Muscle of arm (tissue), 14 donors: ENCODE measurements at places on chromosomes 7 and 10. TPM values are rescaled to one million over a fixed set of nuclear protein-coding genes. Genes with fewer than 3 reads are reported as not detected.

DNA sequence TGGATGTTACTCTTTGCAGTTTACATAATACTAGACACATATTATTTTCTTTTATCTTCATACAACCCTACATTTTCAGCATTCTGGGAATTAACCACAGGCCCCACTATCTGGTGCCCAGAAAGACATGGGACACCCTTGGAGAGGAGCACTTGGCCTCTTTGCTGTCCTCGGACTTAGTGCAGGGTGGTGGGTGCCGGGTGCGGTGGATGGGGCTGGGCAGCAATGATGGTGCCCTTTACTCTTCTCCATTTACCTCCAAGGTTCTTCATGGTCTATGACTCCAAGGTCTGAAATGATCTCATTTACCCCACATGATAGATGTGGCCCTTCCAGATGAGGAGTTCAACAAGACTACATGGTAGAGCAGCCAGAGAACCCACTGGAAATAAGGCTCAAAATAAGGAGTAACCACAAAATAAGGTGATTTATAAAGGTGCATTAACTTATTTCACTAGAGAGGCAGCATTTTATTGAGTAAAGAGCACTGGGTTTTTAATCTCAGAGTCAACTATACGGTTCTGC lies 56.2 kb upstream of the IGFBP3 start:
- no peak for DNase-seq

GRCh38 chr10:53754596-53755250 lies 982.1 kb upstream of the MBL2 start:
- no peak for DNase-seq

GRCh38 chr7:26011039-26011696 lies 140.8 kb upstream of the NFE2L3 start:
- DNase-seq: no peak

DNA sequence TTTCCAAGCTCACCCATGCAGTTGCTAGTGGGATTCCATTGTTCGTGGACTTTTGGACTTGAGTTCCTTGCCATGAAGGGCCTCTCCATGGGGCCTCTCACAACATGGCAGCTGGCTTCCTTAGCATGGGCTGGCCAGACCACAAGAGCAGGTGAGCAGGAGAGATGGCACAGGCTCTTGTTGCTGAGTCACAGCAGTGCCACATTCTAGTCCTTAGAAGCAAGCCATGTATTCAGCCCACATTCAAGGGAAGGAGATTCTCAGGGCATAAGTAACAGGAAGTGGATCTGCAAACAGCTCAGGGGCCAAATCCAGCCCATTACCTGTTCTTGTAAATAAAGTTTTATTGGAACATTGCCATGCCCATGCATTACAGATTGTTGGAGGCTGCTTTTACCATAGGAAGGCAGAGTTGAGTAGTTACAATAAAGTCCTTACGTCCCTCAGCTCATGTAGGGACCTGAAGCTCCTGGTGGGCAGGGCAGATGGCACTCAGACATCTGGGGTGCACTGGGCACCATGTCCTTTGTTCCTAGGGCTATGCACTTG lies 481.5 kb upstream of the FOXK1 start:
- DNase-seq: no peak

DNA sequence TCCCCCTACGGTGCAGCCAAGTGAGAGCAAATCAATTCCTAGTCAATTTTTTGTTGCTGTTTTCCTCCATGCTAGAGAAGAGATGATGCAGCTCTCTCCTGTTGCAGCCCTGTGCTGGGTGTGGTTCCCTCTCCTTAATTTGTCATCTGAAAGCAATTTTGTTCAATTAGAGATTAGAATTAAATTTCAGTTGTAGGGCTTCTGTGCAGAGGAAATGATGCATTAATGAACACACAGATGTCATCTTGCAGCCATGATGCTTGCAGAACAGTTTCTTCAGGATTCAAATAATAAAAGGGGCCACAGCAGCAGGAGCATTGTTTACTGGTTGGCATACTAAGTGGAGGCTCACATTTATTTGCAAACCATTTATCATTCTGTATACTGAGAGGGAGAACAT lies 266.0 kb downstream of the AUTS2 start:
- DNase-seq: no peak

- peak; percentile 43 for DNase-seq
These were observed 294.6 kb downstream of the PTEN start for GRCh38 chr10:88157981-88158465.

DNA sequence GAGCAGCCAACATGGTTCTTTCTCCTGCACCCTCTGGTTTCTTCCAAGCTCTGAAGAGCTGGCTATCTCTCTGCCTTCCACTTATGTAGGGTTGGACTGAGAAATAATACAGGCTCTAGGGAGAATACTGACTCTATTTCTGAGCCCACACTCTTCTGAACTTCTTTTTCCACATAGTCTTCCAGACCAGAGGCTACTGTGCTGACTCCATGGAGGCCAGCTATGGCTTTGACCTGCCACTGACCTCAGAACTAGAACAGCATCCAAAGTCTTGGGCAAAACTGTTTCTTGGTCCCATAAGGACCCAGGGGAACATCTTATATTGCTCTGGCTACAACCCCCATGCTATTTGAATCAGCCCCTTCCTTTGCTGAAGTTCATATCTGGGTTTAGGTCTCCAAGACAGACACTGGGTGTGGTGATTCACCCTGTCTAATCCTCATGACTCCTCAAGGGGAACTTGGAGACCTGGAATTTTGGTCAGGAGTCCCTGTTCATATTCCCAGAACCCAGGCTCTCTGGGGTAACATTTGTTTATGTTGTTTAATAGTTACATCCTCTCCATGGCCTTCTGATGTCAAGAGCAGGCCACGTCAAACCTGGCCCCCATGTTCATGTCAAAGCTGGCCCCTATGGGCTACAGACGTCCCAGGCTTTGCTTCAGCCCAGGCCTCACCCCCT lies 12.1 kb upstream of the PLAU start:
- no peak for DNase-seq

GRCh38 chr7:151426904-151427704 lies 12.8 kb downstream of the CRYGN start:
- DNase-seq: no peak

DNA sequence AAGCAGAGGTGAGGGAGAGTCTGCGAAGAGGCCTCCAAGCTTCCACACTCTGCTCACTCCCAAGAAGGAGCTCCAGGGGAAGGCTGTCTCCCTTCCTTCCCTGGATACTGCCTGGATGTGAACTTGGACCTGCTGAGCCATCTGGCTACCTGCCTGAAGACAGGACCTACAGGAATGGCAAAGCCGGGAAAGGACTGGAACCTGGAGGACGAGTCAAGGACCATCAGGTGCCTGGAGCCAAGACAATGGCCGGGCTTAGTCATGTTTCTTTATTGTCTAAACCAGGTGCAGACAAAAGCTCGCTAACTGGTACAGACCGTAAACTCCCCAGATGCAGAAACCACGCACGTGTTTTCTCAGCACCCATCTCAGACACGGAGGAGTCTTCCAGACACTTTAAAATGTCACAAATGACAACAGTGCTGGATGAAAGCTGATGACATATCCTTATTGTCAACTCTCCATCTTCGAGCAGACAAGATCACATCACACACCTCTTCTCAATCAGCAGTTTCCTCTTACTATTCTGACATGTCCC lies 12.1 kb downstream of the ASB13 start:
- no peak for DNase-seq

GRCh38 chr10:11335167-11335652 lies 276.2 kb downstream of the USP6NL start:
- no peak for DNase-seq

GRCh38 chr10:62059217-62059920 lies 157.9 kb downstream of the ARID5B start:
- DNase-seq: peak; percentile 83

DNA sequence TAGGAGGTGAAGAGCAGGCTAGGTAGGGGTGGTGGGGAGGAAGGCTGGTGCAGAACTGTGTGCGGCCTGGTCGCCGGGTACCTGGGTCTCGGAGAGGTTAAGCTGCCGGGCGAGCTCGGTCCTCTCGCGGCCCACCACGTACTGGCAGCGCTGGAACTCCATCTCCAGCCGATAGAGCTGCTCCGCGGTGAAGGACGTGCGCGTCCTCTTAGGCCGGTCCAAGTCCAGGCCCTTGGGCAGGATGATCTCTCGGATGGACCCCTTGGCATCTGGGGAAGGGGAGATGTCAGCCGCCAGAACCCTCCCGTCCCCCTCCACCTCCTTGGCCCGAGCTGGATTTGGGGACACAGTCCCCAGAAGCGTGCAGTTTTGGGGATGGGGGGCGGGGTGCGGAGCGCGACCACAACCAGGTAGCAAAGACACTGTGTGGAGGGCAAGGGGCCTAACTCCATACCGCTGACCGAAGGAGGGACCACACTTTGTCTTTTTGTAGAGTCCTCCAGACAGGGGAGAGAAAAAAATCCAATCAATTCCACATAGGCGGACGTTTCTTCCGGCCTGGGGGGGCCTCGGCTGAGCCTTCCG lies 1.6 kb downstream of the VAX1 start:
- DNase-seq: no peak

DNA sequence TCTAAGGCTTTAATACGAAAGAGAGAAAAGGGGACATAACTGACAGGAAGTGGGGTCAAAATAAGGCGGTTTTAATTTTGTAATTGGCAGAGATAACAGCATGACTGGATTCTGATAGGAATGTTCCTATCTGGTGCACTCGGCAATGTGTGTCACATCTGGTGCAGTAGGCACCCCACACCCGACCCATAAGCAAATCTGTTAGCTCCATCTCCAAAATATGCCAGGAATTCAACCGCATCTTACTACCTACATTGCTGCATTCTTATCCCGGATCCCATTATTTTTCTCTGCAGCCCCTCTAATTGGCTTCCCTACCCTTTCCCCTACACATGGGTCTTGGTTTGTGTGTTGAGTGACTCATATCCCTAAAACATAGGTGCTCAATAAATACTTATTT lies 19.1 kb upstream of the GALNT11 start:
- DNase-seq: no peak

DNA sequence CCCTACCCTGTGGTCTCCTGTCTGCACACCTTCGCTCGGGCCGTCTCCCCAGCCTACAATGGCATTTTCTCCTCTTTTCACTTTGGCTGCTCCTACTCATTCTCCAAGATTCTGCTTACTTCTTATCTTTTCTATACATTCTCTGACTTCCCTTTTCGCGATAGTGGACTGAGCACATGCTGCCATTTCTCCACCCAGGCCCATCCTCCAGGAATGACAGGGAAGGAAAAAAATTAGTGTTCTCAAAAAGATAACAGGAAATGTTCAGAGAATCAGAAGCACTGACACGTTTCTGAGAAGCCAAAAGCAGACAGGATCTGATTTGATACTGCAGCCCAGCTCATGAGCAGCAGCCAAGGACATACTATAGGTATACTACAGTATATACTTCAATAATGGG lies 6.4 kb upstream of the ANXA11 start:
- DNase-seq: no peak

SORCS1 gene
- polyA plus RNA-seq: 7.0 TPM

OR6B1 gene
- polyA plus RNA-seq: not detected

RBP4 gene
- polyA plus RNA-seq: not detected

XRCC2 gene
- 3.2 TPM for polyA plus RNA-seq

EPHA1 gene
- 3.0 TPM for polyA plus RNA-seq

IGF2BP3 gene
- polyA plus RNA-seq: 34.1 TPM

LAMTOR4 gene
- 72.3 TPM for polyA plus RNA-seq

CNTNAP2 gene
- 12.1 TPM for polyA plus RNA-seq

C10orf53 gene
- polyA plus RNA-seq: not detected
